ENCODE measurements at places on chromosomes 5 and 9.

DNA sequence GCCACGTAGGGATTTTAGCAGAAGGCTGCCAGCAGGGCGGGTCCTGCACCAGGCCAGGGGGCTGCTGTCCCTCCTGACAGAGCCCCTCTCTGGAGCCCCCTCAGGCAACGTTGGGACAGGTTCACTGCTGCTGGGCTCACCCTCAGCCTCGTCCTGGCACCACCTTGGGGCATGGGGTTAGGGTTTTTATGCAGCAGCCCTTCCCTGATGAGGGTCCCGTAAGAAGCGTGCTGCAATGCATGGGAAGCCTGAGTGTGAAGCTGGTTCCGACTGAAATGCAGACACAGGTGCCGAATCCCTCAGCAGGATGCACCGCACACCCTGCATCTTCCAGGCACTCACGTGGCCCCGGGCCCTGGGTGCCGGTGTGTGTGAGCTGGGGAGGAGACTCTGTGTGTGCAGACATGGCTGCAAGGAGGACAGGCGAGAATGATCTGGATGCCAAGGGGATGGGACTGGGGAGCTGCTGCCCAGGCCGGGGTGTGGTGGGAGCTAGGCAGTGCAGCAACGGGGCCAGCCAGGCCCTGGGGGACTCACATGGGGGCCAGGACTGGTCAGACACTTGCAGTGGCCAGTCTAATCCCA, 27.1 kb downstream of the ZDHHC11B start:
- DNase-seq: no peak

GRCh38 chr5:12316812-12317211, 412.6 kb upstream of the CTNND2 start:
- DNase-seq: no peak

DNA sequence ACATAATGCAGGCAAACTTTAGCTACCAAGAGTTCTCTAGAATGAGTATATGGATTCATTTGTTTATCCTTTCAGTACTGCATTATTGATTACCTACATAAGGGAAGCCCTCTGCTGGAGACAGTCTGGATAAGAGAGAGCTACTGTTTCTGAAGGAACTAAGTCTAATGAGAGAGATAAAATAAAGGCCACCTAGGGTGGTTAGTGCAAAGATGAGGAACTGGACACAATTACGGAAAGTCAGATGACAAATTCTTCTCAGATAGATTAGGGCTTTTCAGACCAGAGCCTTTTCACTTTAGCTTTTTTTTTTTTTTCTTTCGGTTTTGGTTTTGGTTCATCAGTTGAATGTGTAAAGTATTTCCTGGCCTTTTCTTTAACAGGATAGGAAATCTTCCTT, 31.3 kb downstream of the ISOC1 start:
- DNase-seq: no peak

- DNase-seq: no peak
Measured at GRCh38 chr5:124287813-124288212, 458.6 kb downstream of the ZNF608 start.

- no peak for DNase-seq
Measured at GRCh38 chr5:14063138-14063537, 80.0 kb upstream of the TRIO start.

- no peak for DNase-seq
Measured at GRCh38 chr5:90434116-90434714, 24.7 kb upstream of the CETN3 start.

DNA sequence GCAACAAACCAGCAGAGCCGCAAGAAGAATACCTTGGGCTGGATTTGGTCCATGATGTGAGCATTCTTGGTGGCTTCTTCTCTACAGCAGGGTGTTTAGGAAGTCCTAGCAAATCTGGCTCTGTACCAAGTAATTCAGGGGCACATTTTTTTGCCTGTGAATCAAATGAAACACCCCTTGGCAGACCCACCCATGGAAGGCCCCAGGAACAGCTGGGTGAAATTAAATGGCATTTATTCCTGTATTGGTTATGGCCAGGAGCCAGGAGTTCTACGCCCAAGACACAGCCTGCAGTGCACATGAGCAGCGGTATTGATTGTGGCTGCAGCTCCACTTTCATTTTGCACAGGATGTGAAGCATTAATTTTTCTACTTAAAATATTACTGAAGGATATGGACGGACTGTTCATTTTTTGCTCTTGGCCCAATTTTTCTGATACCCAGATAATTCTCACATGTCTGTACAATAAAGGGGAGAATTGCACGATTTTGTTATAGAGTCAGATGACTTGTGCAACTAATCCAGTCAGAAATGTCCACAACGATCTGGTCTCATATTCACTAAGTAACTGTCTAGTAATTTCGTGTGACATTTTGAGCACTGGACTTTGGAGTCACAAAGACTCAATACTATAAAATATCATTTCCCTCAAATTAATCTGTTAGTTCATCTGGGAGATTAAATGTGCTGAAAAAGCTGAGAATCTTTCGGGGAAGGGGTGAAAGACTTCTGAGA, 120.7 kb upstream of the APC start:
- no peak for DNase-seq

GRCh38 chr5:173774271-173774761, 113.8 kb upstream of the CPEB4 start:
- DNase-seq: no peak

- DNase-seq: no peak
Measured at GRCh38 chr9:20823051-20823450, 139.0 kb downstream of the FOCAD start.

- no peak for DNase-seq
Measured at GRCh38 chr5:139660105-139660922, 12.2 kb downstream of the CXXC5 start.

- no peak for DNase-seq
Measured at GRCh38 chr5:133256276-133256675, 204.5 kb downstream of the HSPA4 start.

GRCh38 chr9:26682796-26683496, 209.7 kb downstream of the CAAP1 start:
- DNase-seq: no peak

GRCh38 chr5:56516035-56516434, 282.9 kb upstream of the ANKRD55 start:
- peak; percentile 44 for DNase-seq

GRCh38 chr5:13627673-13628454, 316.6 kb downstream of the DNAH5 start:
- no peak for DNase-seq

- no peak for DNase-seq
Measured at GRCh38 chr5:172834415-172835289, 601 bp downstream of the ERGIC1 start.

- no peak for DNase-seq
Measured at GRCh38 chr9:70130266-70130665, 86.6 kb downstream of the MAMDC2 start.

DNA sequence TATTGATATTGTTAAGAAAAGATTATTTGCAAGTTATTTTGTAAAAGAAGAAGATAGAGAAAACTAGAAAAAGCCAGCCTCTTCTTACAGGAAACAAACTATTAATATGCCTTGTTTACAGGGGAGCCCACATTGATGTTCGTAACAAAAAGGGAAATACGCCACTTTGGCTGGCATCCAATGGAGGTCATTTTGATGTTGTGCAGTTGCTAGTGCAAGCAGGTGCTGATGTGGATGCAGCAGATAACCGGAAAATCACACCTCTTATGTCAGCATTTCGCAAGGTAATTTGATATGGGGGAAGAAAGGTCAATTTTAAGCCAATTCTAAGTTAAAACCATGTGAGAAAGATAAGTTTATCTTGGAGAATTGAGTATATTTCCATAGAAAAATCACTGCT, 37.6 kb upstream of the EIF4EBP3 start:
- no peak for DNase-seq

DNA sequence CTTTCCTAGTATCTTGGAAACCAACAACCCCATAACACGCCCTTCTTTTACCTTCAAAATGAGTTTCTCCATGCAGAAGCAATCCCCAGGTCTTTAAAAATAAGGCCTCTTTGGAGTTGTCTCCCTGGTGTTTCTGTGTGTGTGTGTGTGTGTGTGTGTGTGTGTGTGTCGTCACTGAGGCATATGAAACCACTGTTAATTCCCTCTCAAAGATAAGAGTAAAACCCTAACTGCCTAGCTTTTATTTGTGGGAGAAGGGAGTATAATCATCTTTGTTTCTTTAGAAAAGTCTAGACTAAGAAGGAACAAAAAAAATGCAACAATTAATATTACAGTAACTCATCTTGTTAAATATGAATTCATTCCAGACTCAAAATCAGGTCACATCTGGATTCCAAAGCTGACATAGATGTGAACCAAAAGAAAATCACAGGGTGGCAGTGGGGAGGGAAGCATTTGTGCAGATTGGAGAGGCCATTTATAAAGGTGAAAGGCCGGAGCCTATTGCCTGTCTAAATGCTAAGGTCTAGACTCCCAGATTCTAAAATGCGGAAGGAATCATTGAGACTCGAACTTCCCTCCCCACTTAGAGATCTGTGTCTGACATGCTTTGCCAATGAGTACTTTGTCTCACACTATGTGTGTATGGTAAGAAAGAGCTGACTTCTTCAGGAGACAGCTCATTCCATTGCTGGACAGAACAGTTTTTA, 91.4 kb downstream of the ZNF366 start:
- DNase-seq: no peak

Measured in epithelial cell of prostate (primary cell).